Brain (organoid and tissue), 16 donors: ENCODE measurements at places on chromosomes 1 and 21. TPM values are rescaled to one million over a fixed set of nuclear protein-coding genes. Genes with fewer than 3 reads are reported as not detected.

DNA sequence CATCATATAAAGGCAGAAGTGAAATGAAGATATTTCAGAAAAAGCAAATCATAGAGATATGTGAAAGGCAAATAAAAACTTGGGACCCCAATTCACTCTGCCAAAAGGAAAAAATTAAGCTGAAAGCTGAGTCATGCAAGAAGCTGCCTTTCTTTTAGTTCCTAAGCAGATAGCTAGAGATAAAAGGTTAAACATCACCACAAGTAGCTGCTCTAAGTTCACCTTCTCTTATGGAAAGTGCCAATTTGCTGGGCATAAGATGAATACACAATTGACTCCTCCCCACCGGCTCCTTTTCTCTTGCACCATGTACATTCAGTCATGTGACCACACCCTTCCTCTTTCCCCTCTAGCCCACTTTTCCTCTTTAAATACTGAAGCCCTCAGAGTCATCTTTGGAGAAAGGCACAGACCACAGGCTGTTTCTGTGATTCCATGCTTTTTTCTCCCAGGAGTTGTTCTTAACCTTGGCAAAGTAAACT, 5.4 kb upstream of the SUMO3 start:
- no peak for DNase-seq

DNA sequence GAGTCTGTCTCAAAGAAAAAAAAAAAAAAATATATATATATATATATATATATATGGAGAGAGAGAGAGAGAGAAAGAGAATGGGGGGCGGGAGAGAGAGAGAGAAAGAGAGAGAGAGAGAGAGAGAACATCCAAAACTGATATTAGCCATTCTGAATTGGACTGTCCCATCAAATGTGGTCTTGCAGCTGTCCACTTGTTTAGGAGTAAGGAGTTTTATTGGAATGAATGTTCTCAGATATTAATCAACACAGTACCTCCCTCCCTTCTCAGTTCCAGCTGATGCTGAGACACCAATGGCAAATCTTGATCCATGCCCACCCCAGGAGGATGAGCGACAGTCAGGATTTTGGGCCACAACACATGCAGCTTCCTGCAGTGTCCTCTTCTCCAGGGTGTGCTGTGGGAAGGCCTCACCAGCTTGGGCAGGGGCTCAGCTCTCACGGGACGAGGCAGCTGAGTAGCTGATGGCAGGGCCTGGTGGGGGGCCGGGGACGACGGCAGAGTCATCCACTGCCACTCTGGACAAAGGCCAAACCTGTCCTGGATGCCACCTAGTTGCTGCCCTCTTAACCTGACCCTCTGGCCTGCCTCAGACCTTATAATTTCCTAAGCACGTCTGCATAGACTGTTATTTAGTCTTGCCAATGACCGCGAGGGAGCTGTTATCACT, 9.3 kb upstream of the CLDN14 start:
- DNase-seq, result no peak

DNA sequence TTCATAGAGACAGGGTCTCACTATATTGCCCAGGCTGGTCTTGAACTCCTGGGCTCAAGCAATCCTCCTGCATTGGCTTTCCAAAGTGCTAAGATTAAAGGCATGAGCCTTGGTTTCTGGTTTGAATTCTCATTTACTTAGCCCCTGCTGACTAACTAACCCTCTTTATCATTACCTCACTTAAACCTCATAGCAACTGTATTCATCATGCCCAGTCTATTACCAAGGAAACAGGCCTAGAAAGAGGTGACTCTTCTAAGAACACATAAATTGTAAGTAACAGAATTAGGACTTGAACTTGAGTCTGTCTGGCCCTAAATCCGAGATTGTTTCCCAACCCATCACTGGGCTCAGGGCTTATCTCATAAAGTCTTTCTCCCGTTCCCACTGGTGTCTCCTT, 44.2 kb downstream of the TMEM53 start:
- no peak for DNase-seq

DNA sequence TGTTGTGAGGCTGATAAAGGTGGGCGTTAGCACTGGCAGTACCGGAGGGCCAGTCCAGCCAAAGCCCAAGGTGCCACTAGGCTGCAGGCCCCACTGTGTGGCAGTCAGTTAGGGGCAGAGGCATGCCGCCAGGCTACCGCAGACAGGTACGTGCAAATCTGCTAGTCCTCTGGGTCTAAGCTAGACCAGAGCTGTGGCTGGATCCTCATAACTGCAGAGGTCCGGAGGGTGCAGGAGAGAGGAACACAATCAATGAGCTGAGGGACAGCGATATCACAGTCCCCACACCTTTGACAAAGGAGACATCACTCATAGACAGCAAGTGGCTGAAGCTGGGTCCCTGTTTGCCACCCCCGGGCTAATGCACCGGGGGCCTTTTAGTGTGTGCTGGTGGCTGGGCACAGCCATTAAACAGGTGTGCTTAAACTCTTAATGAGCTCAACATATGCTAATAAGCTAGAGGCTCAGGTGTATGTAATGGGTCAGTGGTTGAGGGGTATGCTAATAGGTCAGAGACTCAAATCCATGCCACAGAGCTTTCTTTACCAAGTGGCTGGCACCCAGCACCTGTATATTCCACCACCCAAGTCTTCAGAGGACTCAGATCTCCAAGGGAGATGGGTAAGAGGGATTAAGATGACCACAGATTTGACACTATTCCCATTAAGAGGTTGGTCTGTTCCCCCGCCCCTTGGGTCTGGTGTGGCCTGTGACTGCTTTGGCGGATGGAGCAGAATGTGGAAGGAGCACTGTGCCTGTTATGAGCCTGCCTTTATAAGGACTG, 82.0 kb downstream of the GLIS1 start:
- no peak for DNase-seq

GRCh38 chr1:221494670-221495069, 247.2 kb downstream of the DUSP10 start:
- DNase-seq, result no peak

Gene RNU1-1
- not detected for polyA plus RNA-seq

- DNase-seq, result no peak
These were observed 154.2 kb downstream of the CNIH3 start for GRCh38 chr1:224770336-224770693.

- no peak for DNase-seq
These were observed 58.7 kb downstream of the PRDM16 start for GRCh38 chr1:3127738-3128137.

GRCh38 chr1:43992232-43992995, 1.0 kb downstream of the CCDC24 start:
- no peak for DNase-seq

Gene CRYBG2
- 3.6 TPM for polyA plus RNA-seq

DNA sequence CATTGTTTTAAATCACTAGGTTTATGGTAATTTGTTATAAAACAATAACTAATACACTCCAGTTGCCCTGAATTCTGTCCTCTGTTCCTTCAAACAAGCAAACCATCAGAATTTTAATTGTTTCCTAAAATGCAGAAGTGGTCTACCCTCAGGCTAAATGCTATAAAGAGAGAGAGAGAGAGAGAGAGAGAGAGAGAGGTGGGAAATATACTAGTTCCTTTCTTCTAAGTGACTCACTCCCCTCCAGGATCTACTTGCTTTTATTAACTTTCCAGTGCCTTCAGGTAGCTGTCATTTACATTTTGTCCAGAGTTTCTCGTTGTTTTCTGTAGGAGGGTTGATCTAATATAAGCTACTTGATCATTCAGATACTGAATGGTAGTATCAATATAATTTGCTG, 26.4 kb downstream of the LRRC53 start:
- no peak for DNase-seq

- DNase-seq, result no peak
These were observed 25.8 kb downstream of the EXOC8 start for GRCh38 chr1:231311720-231312431.

DNA sequence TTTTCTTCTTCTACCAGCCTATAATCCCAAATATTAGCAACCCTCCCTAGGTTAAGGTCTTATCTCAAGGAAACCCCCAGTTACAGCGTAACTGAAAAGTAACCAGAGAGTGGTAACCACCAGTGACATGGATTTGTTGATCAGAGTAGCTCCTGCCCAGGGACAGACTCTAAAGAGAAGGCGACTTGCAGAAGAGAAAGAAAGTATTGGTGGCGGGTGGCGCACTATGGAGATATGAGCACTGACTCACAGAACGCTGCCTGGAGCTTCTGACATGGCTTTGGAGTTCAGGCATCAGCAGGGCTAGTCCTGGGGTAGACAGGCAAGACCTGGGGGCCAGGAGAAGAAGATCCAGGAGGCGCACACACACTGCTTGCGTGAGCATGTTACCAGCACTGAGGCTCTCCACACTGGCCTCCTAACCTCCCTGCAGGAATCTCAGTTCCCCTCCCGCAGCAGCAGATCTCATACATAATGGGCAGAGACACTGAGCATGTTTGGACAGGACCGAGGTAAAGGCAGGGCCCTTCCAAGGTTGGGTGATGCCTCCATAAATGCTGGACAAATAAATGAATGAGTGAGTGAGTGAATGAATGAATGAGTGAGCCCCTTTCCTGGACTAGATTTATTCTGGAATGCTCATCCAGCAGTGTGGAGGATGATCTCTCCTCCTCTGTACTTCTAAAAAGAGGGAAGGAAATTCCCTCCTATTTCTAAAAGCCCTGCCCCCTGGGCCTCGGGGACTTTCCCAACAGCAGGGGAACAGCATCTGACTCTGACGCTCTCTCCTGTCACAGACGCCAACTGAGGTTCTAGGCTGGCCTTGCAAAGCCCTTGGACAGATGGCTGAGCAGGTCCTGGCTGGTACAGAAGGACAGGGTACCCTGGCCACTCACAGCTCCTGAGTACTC, 175.5 kb downstream of the CLIC6 start:
- DNase-seq, result no peak

Gene CHD5
- 13.5 TPM for polyA plus RNA-seq

Gene FCRL1
- not detected for polyA plus RNA-seq

GRCh38 chr1:204152310-204153044, 633 bp upstream of the ETNK2 start:
- no peak for DNase-seq

- DNase-seq, result no peak
These were observed 8.2 kb downstream of the IFFO2 start for GRCh38 chr1:18948048-18948912.

Gene MYCL
- 7.1 TPM for polyA plus RNA-seq

- no peak for DNase-seq
These were observed 69.4 kb upstream of the VAV3 start for GRCh38 chr1:108034396-108034795.

- no peak for DNase-seq
These were observed 9.1 kb downstream of the COL8A2 start for GRCh38 chr1:36115931-36116330.

DNA sequence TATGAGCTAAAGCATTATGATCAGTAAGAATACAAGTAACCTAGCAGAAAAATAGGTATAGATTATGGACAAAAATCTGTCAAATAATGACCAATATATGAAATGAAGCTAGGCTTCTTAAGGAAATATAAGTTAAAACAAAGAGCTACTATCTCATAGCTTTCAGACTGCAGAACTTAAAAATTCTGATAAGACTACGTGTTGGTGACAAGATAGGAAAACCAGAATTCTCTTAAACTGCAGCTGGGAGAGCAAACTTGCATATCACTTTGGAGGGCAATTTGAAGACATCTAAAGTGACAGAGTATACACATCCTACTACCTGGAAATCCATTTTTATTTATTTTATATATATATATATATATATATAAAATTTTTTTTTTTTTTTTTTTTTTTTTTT, 65.5 kb downstream of the LTN1 start:
- DNase-seq, result no peak

Gene KRTAP21-2
- not detected for polyA plus RNA-seq

GRCh38 chr21:44005593-44005992, 6.5 kb upstream of the TRAPPC10 start:
- no peak for DNase-seq

DNA sequence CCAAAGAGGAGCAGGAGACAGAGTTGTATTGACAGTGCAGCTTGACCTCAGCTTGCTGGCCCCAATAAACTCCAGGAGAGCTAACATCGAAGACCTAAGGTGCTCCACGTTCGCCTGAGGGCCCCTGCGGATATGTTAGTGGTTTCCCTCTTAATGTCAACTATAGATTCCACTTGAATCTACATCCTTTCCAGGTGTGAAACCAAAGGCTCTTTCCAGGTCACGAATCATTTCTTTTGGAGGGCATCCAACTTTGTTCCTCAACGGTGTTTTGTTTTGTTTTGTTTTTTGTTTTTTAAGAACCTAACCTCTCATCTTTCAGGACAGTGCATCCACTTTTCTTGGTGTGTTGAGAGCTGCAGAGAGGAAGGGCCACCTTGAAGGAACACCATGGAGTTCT, 267.6 kb upstream of the SGIP1 start:
- DNase-seq, result no peak

DNA sequence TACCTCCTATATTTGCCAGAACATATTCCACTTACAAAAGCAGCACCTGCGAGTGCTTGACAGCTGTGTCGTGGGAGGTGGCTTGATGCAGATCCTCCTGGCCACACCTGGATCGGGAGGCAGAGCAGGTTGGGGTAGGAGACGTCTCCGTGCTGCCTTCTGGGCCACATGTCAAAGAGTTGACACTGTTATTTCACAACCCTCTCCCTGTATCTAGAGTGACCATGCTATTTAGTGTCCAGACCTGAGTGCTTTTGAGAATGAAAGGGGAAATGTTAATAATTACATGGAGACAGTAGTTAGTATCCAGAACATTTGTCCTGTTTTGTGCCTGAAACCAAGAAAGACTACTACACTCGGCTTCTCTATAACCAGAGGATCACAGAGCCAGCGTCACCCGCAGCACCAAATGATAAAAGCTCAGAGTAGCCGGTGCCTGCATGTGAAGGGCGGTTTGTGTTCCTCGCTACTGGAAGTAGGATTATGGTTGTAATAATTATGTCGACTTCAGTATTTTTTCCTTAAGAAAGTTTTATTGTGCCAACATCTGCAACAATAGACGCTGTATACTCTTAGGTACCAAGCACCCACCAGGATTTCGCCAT, 77.1 kb downstream of the GALNT2 start:
- no peak for DNase-seq

Gene CHI3L1
- 47.9 TPM for polyA plus RNA-seq

DNA sequence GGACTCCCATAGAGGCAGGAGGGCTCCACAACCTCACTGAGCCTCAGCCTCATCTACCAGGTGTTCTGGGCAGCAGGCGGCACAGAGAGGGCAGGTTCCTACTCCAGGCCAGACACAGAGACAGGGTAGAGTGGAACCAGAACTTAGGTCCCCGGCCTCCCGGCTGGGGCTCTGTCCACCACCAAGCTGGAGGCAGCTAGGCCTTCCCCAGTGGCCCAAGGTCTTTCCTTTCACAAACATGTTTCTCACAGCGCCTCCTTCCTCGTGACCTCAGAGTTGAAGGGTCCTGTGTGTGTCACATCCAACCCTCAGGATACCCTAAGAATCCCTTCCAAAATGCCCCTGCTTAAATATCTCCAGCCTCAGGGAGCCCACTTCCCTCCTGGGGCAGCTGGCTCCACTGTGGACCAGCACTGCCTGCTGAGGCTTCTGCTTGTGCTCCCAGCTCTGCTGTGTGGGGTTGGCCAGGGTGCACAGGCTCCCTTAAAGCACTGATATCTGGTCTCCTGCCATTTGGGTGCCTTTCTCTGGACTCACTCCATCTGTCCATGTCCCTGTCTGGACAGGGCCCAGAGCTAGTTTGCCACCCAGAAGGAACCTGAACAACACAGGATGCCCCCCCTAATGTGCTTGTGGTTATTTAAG, 33.2 kb upstream of the MAGOH start:
- DNase-seq, result no peak
